H1 (cell line): ENCODE measurements at places on chromosomes 7 and 10. TPM values are rescaled to one million over a fixed set of nuclear protein-coding genes. Genes with fewer than 3 reads are reported as not detected.
A peak's percentile ranks its signal among the peaks of the same experiment; 100 is the strongest.

GSTO2 gene
- polyA plus RNA-seq = 34.0 and 41.7 TPM in 2 replicates

FAS gene
- 3.7 and 6.7 TPM in 2 replicates for polyA plus RNA-seq

VWDE gene
- polyA plus RNA-seq = 8.5 and 11.0 TPM in 2 replicates

DENND2A gene
- polyA plus RNA-seq = 5.0 and 6.0 TPM in 2 replicates

PI4K2A gene
- polyA plus RNA-seq = 20.7 and 21.9 TPM in 2 replicates

TDRD1 gene
- 0.02 and 0.05 TPM in 2 replicates for polyA plus RNA-seq

ATOH7 gene
- polyA plus RNA-seq = 1.0 and 1.1 TPM in 2 replicates

TSC22D4 gene
- 13.2 and 22.4 TPM in 2 replicates for polyA plus RNA-seq

IFIT1 gene
- polyA plus RNA-seq = 0.36 and 0.94 TPM in 2 replicates

SPDYE16 gene
- polyA plus RNA-seq = 0.03 TPM in 1 of 2 replicates, not detected in the other

RAMP3 gene
- polyA plus RNA-seq = 0.98 and 2.7 TPM in 2 replicates

EN2 gene
- 0.03 TPM in 1 of 2 replicates, not detected in the other for polyA plus RNA-seq

- no peak overlapping the region for H3K4me3 ChIP-seq
- DNase-seq = no peak
- no peaks in the 10 kb centered on the region for H3K27me3 ChIP-seq
- H3K36me3 ChIP-seq = no peaks in the 10 kb centered on the region; the same call in 1 of the 2 replicates
- H3K4me1 ChIP-seq = peaks cover 12% of the 10 kb centered on the region
These were observed 6.2 kb downstream of the CUX1 start for GRCh38 chr7:101823596-101823995.

DNA sequence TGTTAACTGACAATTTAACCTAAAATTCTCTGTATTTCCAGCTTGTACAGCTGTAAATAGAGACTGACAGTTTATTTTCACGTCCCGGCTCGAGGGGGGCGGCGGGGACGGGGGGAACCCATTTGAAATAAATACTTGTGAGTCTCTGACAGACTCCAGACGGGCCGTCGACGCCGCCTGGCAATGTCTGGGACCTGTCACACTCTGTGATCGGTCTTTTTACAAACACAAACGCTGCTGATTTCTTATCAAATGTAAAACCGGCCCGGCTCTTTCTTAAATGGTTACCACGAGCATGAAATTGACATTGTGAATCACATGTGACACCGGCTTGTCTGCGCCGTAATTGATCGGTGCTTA, 57.0 kb downstream of the UNCX start:
- H3K27ac ChIP-seq = no peak overlapping the region
- H3K36me3 ChIP-seq = no peaks in the 10 kb centered on the region
- no peak overlapping the region for H3K4me3 ChIP-seq
- no peaks in the 10 kb centered on the region for H3K27me3 ChIP-seq

DNA sequence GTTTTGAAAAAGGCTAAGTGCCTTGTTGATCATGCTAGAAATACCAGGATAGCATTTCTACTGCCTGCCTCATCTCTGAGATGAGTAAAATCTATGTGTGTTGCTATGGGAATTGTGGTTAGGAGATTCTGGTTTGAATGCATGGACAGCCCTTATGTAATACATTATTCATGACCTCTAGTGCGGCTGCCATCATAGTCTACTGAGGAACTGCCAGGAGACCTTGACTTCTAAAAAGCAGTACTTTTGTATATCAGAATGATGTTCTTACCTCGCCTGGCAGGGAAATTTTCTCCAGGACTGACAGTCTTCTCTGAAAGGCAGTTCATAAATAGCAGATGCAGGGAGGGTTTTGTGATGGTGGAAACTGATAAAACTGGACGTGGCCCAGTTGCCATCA, 248.5 kb downstream of the NSUN6 start:
- no peaks in the 10 kb centered on the region for H3K27me3 ChIP-seq
- H3K4me1 ChIP-seq = no peaks in the 10 kb centered on the region
- H3K4me3 ChIP-seq = no peak overlapping the region
- no peak for DNase-seq
- H3K27ac ChIP-seq = no peak overlapping the region

DNA sequence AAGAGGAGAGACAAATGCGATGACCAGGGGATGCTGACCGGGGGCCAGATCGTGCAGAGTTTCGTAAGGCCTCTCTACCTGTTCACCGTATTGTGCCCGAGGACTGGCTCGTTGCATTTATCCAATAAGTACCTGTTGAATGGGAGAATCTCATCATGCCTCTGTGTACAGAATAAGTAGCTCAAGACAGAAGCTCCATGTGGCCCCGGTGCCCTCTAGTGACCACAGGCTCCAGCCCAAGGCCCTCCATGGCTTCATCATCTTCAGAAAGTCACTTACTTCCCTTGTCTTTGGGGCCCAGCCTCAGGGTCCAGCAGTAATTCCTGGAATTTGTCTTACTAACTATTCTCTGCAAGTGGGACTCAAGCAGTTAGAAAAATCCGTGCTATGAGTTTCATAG, 151.0 kb downstream of the CHN2 start:
- H3K4me3 ChIP-seq = no peak overlapping the region
- no peaks in the 10 kb centered on the region for H3K36me3 ChIP-seq
- H3K27me3 ChIP-seq = no peaks in the 10 kb centered on the region
- H3K4me1 ChIP-seq = no peaks in the 10 kb centered on the region
- peak; percentile 44 for DNase-seq

DNA sequence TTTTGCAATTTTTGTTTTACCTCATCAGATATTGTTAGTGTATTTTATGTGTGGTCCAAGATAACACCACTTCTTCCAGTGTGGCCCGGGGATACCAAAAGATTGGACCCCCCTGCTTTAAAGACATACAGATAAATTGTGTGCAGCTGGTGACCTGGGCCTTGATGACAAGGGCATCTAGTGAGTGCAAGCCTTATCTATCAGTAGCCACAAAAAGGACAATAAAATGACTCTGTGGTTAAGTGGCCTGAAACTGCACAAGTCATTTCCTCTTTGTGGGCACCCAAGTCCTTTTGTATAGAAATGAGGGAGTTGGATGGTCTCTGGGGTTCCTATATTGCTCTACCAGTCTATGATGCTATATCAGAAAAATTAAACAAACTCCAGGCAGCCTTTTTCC, 98.1 kb downstream of the PARD3 start:
- no peaks in the 10 kb centered on the region for H3K36me3 ChIP-seq
- H3K27me3 ChIP-seq = no peaks in the 10 kb centered on the region
- H3K4me1 ChIP-seq = no peaks in the 10 kb centered on the region
- no peak overlapping the region for H3K4me3 ChIP-seq
- no peak overlapping the region for H3K27ac ChIP-seq
- no peak for DNase-seq

- no peak overlapping the region for H3K27ac ChIP-seq
- no peaks in the 10 kb centered on the region for H3K4me1 ChIP-seq
- DNase-seq = no peak
- no peaks in the 10 kb centered on the region for H3K27me3 ChIP-seq
- H3K36me3 ChIP-seq = peaks cover 10% of the 10 kb centered on the region
These were observed 50.4 kb downstream of the SEC23IP start for GRCh38 chr10:119942973-119943372.

DNA sequence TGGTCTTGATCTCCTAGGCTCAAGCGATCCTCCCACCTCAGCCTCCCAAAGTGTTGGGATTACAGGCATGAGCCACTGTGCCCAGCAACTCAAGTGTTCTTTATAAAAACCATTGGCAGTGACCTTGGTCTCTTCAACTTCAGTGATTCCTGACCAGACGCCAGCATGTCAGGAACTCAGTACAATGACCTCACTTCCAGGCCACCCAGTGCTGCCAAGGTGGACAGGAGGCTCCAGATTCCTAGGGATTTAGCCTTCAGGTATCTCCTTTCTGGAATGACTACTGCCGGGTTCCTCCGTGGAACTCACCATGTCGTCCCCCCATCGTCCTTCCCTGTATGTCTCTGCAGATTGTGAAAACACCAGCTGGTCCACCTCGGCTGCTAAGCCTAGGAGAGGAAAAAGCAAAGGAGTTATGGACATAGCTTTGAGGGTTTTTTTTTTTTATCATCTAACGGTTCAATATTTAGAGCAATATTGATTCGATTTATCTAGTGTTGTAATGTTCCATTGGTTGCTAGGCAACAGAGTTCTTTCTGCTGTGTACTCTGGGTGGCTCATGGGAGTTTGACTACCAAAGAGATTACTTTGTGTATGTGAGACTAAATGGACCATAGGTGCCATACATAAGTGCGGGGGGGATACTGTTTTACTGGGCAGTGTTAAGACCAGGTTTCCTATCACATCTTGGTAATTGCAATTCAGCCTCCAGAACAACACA, 425.8 kb upstream of the AUTS2 start:
- no peak overlapping the region for H3K4me3 ChIP-seq
- H3K4me1 ChIP-seq = no peaks in the 10 kb centered on the region
- no peak for DNase-seq

- peaks cover 10% of the 10 kb centered on the region for H3K4me1 ChIP-seq
- no peak overlapping the region for H3K27ac ChIP-seq
These were observed 11.9 kb downstream of the FLNC start for GRCh38 chr7:128841921-128842673.

GRCh38 chr7:147541261-147541660, 1049.3 kb upstream of the C7orf33 start:
- H3K27me3 ChIP-seq = no peaks in the 10 kb centered on the region
- H3K36me3 ChIP-seq = no peaks in the 10 kb centered on the region; the same call in 1 of the 2 replicates
- no peak overlapping the region for H3K4me3 ChIP-seq
- no peak for DNase-seq

- H3K27ac ChIP-seq = no peak overlapping the region
- H3K4me1 ChIP-seq = no peaks in the 10 kb centered on the region
- H3K4me3 ChIP-seq = no peak overlapping the region
- DNase-seq = no peak
These were observed 89.8 kb downstream of the MBL2 start for GRCh38 chr10:52682766-52683165.

GRCh38 chr7:73668103-73668885, 663 bp downstream of the VPS37D start:
- no peaks in the 10 kb centered on the region for H3K27me3 ChIP-seq
- no peak for DNase-seq
- H3K4me3 ChIP-seq = peak overlapping the region; percentile 37
- no peaks in the 10 kb centered on the region for H3K36me3 ChIP-seq
- H3K4me1 ChIP-seq = no peaks in the 10 kb centered on the region
- H3K27ac ChIP-seq = no peak overlapping the region

DNA sequence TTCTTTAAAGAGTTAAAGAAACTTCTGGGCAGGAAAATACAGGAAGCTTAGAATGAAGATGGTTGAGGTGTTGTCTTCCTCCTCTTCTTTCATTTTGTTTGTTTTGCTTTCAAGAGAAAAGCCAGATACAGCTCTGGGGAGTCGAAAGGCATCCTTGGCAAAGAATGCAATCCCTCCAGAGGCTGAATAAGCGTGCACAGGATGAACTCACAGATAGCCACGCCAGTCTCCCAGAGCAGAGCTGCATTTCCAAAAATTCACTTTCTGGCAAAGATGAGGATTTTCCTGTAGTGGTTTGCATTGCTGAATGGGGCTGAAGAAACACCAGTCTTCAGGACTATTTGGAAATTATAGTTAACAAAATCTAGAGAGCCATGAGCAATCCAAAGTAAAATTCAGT, 336.4 kb downstream of the NRG3 start:
- H3K4me3 ChIP-seq = no peak overlapping the region
- no peak overlapping the region for H3K27ac ChIP-seq
- DNase-seq = no peak
- H3K36me3 ChIP-seq = no peaks in the 10 kb centered on the region
- H3K4me1 ChIP-seq = no peaks in the 10 kb centered on the region

DNA sequence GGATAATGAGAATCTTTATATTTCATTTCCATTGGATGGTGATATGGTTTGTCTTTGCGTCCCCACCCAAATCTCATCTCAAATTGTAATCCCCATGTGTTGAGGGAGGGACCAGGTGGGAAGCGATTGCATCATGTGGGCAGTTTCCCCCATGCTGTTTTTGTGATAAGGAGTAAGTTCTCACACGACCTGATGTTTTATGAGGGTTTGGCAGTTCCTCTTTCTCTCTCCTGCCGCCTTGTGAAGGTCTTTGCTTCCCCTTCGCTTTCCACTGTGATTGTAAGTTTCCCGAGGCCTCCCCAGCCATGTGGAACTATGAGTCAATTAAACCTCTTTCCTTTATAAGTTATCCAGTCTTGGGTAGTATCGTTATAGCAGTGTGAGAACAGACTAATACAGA, 59.4 kb downstream of the MTPN start:
- no peak overlapping the region for H3K4me3 ChIP-seq
- no peaks in the 10 kb centered on the region for H3K27me3 ChIP-seq
- H3K36me3 ChIP-seq = no peaks in the 10 kb centered on the region
- no peak for DNase-seq
- no peak overlapping the region for H3K27ac ChIP-seq

DNA sequence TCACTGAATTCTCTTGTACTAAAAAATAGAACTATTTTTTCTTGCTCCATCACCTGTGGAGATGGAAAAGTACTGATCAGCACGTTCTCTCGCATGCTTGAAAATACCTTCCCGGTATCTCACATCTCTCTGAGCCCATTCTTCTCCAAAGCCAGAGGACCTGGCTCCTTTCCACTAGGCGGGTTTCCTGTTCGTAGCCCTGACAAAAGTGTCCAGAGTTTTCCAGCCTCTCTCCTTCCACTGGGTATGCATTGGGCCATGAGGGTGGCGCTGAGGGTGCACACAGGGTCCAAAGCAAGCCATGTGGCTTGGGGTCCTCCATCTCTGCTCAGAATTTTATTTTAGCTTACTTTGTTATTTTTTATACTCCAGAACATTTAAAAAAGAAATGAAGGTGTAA, 16.3 kb upstream of the SRGN start:
- no peak for DNase-seq
- H3K27me3 ChIP-seq = no peaks in the 10 kb centered on the region
- no peaks in the 10 kb centered on the region for H3K36me3 ChIP-seq
- H3K4me3 ChIP-seq = no peak overlapping the region
- no peaks in the 10 kb centered on the region; the same call in none of the 2 replicates for H3K4me1 ChIP-seq
- no peak overlapping the region for H3K27ac ChIP-seq

- H3K36me3 ChIP-seq = peaks cover 47% of the 10 kb centered on the region
- H3K27ac ChIP-seq = no peak overlapping the region
- no peaks in the 10 kb centered on the region for H3K4me1 ChIP-seq
- no peak overlapping the region for H3K4me3 ChIP-seq
- H3K27me3 ChIP-seq = no peaks in the 10 kb centered on the region
- no peak for DNase-seq
These were observed 118.7 kb downstream of the LARP4B start for GRCh38 chr10:812787-813186.

DNA sequence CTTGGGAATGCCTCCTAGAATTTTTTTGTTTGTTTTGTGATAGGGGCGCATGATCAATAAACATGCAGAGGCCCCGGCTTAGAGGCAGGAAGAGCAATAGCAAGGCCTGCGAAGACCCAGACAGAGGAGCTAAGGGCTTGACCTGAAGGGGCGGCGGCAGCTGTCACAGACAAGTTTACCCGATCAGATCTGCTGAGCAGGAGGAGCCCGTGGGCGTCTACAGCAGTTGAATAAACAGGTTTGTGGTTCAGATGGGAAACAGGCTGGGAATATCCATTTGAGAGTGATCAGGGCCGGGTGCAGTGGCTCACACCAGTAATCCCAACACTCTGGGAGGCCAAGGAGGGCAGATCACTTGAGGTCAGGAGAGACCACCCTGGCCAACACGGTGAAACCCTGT, 126.0 kb upstream of the CALN1 start:
- H3K4me3 ChIP-seq = no peak overlapping the region
- DNase-seq = no peak
- H3K4me1 ChIP-seq = no peaks in the 10 kb centered on the region
- H3K27me3 ChIP-seq = no peaks in the 10 kb centered on the region
- H3K27ac ChIP-seq = no peak overlapping the region
